ENCODE measurements at places on chromosomes 1 and 21.

GRCh38 chr1:29697391-29697780 is 461.1 kb downstream of the PTPRU start:
- no peak for DNase-seq

- no peak for DNase-seq
Observed at GRCh38 chr1:87044840-87045239, 130.4 kb downstream of the HS2ST1 start.

GRCh38 chr1:59215766-59216291 is 81.1 kb upstream of the FGGY start:
- DNase-seq = no peak

GRCh38 chr1:158506369-158506987 is 34.5 kb downstream of the OR10R2 start:
- DNase-seq = peak; percentile 83

GRCh38 chr1:229844675-229845074 is 218.6 kb downstream of the URB2 start:
- DNase-seq = no peak

GRCh38 chr1:33237579-33237978 is 18.7 kb upstream of the ZNF362 start:
- DNase-seq = no peak
